Activated CD4-positive, CD25-positive, alpha-beta regulatory T cell treated with anti-CD3 and anti-CD28 coated beads, Interleukin-2, amount 50 U/mL, for 72 hours (primary cell): ENCODE measurements at places on chromosomes 7 and 10.
A peak's percentile ranks its signal among the peaks of the same experiment; 100 is the strongest.

DNA sequence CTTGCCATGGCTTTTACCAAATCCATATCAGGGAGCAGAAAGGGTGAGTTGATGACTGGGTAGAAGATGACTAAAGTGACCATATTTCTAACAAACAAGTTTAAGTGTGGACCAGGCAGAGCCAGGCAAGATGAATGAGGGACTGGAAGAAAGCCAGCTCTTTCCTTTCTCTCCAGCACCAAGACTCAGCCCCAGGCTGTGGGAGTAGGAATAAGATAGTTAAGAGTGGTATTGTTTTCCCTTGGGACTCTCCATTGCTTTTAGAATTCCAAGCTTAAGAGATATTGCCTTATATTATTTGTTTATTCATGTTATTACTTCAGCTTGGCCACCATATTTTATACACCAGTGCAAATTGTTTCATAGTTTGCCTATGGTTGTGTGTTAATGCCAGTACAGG lies 28.8 kb upstream of the TSPAN33 start:
- DNase-seq = no peak

DNA sequence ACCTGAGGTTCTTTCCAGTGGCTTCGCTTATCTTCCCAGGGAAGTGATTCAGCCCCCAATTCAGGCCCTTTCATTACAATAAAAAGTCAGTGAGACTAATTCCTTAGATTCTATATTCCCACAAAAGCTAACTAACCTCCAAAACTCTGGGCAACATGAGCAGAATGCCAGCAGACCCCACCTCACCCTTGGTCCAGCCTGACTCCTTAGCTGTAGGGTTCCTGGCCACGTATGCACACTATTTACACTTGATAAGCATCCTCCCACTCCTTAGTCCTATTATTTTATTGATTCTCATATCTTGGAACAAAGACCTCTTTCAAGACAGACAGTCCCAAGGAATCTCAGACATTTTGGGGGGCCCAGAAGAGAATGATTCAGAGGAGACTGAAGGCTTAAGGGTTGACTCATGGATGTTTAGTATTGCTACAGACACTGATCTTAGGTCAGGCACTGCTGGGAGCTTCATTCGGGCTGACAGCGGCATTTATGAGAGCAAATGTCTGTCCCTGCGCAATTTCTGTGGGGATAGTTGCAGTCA lies 162.6 kb upstream of the GDF10 start:
- DNase-seq = no peak

- no peak for DNase-seq
Measured at GRCh38 chr10:83801983-83802382, 337.3 kb upstream of the GHITM start.

DNA sequence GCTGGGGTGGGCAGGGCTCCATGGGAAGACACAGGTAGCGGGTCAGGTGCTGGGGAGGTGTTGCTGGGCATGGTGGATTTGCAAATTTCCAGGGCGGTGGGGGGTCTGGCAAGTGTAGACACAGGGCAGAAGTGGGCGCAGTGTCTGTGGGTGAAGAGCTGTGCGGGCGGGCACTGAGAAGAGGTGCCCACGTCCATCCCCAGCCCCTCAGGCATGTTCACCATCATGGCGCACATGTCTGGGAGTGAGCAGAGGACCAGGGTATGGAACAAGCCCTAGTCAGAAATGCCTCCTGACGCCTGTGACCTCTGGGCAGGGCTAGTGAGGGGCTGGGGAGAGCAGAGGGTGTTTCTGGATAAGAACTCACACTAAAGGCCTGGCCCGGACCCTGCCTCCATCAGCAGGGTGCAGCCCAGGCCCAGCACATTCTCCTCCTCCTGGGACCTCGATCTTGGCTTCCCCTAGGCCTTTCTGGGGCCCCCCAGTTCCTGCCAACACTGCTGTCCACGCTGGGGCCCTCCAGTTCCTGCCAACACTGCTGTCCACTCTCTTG lies 612.9 kb downstream of the PTPRN2 start:
- no peak for DNase-seq

DNA sequence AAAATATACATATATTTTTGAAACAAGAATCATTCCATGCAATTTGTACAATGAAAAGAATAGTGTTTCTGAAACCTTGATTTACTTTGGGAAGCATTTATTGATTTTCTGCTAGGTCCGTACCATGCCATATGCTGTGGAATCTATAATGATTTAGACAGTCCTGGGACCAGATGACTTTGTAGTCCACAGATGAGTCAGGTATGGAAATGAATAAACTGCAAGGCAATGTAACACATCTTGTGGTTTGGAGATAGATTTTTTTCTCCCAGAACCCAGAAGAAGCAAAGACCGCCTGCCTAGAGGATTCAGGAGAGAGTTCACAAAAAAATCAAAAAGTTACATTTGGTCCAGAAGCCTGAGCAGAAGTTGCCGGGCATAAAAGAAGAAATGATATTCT lies 190.4 kb downstream of the GPR37 start:
- DNase-seq = no peak

DNA sequence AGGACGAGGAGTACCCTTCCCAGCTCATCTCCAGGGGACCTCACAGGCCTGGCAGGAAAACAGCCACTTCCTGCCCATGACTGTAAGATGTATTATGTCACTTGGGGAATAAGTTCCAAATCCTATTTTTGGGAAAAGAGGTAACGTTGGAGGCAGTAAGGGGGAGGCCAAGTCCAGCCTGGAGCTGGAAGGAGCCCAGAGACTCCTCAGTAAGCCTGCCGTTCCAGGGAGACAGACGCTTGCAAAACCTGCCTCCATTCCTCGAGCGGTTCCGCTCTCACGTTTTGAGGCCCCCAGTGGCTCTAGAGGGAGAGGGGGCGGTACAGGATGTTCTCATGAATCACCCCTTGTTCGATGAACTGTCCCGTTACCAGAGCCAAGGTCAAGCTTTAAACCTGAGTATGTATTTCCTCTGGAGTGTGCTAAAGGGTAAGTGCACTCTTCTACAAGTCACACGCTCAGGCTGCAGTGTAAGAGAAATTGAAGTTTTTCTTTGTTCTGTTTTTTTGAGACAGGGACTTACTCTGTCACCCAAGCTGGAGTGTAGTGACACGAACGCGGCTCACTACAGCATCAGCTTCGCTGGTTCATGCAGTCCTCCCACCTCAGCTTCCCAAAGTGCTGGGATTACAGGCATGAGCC lies 45.5 kb upstream of the CYTH3 start:
- no peak for DNase-seq

DNA sequence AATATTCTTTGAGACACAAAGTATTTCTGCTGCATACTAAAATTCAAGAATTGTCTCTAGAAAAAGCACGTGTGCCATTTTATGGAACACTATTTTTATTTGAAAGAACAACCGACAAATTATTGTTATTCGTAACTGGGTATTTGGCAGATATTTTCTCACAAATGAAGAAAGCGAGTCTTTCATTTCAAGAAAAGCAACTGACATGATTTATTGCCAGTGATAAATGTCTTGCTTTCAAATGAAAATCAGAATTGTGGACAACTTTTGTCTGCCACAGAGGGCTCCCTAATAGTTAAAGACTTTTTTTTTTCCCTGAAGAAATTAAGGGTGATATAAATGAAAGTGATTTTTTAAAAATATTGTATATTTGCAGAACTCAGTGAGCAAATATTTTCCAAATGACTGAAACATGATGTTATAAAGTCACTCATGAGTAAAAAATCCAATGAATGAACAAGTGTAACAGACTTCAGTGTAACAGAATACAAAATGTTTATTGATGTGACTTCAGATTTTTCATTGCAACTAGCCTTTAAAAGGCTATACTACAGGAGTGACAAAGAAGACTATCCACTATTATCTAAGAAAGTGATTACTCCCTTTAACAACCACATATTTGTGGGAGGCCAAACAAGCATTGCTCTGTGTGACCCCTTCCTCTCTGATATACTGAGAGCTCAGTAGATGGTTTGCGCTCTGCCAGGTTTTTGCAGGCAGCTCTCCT lies 49.0 kb upstream of the SEMA3E start:
- DNase-seq = no peak

GRCh38 chr7:65912237-65912636 lies 39.4 kb downstream of the VKORC1L1 start:
- DNase-seq = no peak

GRCh38 chr10:132858121-132859081 lies 72.5 kb upstream of the NKX6-2 start:
- DNase-seq = peak; percentile 24
